ENCODE measurements at places on chromosomes 16 and 17.

- no peak for DNase-seq
Measured at GRCh38 chr16:80580109-80580832, 39.5 kb downstream of the DYNLRB2 start.

- no peak for DNase-seq
Measured at GRCh38 chr16:23724096-23724784, 11.2 kb upstream of the ERN2 start.

DNA sequence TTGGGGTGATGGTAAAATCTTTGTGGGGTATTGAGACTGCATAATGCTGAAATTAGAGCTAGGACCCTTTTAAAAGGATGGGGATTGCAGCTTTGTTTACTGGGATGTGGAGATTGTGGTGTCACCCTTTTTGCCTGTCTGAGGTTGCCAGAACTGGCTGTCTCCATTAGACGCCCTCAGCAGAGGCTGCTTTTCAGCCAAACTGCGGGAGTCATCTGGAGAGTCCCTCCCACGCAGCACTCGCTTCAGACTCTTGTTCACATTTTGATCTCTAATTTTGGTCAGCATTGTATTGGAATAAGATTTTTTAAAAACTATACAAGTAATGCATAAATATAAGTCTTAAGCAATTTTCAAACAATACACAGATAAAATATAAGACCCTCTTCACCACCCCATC, 27.9 kb upstream of the JPT2 start:
- no peak for DNase-seq

- no peak for DNase-seq
Measured at GRCh38 chr16:19690196-19690595, 27.8 kb downstream of the KNOP1 start.

DNA sequence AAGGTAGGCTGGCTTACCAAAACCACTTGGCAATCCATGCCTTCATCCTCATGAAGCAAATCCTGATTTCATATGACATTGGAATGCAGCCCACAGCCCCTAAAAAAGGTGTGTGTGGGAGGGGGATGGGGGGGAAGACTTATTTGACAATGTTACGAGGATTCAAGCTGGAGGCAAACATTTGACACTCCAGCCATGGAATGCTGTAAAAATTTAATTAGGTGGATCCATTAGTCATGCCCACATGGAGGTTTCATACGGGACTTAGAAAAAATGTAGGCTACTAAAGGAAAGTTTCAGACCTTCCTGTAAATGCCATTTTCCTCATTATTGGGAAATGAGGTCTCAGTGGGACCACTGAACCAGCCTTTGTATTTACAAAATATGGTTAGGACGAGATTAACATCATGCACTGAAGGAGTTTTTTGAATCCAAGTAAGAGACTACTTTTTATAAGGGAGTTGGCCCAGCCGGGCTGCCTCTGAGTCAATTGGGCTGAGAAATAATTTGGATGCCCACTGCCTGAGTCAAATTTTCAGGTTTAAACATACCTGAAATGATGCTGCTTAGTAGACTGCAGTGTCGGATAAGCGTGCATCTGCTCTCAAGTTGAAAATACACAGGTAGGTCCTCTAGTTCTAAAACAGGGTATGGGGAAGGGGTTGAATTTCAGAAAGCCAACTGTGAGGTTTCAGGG, 44.6 kb upstream of the MAF start:
- DNase-seq: no peak

DNA sequence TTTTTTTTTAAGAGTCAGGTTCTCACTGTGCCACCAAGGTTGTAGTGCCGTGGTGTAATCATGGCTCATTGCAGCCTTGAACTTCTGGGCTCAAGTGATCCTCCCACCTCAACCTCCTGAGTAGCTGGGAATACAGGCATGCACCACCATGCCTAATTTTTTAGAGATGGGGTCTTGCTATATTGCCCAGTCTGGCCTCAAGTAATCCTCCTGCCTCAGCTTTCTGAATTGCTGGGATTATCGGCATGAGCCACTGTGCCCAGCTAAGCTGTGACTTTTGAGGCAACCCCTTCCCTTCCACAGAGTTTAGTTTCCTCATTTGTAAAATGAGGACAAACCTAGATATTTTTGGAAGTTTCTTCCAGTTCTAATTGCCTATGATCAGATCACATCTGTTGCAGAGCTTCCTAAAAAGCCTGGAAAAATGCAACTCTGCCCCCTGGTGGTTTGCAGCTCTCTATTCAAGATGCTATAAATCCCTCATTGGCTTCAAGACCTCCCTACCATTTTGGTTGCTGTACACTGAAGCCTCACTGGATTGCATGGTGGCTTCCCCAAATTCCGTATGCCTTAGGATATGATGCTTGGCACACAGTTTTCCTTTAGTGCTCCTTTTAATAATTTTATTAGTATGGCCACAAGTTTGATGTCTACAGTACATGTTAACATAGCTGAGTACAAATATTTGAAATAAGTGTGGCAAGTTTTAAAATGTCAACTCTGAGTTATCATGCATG, 19.3 kb downstream of the GDE1 start:
- DNase-seq: peak; percentile 26

DNA sequence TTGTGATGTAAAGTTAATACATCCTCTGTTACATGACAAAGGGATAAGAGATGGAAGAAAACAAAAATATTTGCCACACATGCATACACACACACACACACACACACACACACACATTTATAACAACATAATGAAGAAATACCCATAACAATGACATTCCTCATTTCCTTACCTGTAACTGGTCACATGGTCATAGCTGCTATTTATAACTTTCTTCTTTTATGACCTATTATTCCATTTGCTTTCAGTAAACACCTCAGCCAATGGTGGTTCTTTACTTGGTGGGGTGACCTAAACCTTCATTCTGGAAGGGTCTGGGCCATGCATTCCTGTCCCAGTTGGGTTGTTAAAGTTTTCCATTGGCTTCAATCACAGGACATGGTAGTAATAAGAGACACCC, 5.3 kb downstream of the MT2A start:
- no peak for DNase-seq

GRCh38 chr16:84947022-84947421, 64.3 kb downstream of the ZDHHC7 start:
- DNase-seq: no peak

- no peak for DNase-seq
Measured at GRCh38 chr16:7517496-7517895, 184.9 kb downstream of the RBFOX1 start.

DNA sequence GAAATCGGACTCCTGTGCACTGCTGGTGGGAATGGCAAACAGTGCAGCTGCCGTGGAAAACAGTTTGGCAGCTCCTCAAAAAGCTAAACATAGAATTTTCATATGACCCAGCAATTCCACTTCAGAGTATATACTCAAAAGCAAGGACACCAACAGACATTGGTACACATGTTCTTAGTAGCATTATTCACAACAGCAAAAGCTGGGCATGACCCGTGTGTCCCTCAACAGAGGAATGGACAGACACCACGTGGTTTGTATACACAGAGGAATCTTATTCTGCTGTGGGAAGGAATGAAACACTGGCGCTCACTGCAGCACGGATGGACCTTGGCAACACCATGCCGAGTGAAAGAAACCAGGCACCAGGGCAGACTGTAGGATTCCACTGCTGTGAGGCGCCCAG, 16.0 kb downstream of the NPTX1 start:
- no peak for DNase-seq

DNA sequence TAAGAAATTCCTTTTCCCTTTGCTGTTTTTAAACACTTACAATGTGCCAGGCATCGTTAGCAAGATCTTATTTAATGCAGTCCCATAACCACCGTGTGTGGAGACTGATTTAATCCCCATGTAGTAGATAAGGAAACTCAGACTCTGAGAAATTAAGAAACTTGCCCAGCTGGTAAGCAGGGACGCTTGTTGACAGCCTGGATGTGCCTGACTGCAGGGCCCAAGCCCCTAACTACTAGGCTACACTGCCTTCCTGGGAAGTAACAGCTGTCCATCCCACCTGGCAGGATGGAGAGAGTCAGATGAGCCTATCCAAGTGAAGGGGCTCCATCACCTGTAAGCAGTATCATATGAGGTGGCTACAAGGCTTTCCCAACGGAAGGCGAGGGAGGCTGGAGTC, 23.1 kb downstream of the CDK5RAP3 start:
- DNase-seq: no peak

GRCh38 chr16:86181526-86181925, 282.6 kb downstream of the IRF8 start:
- DNase-seq: no peak

- DNase-seq: no peak
Measured at GRCh38 chr17:82302991-82303943, 14.1 kb downstream of the CD7 start.

GRCh38 chr17:72735592-72735991, 356.9 kb downstream of the SLC39A11 start:
- DNase-seq: no peak

DNA sequence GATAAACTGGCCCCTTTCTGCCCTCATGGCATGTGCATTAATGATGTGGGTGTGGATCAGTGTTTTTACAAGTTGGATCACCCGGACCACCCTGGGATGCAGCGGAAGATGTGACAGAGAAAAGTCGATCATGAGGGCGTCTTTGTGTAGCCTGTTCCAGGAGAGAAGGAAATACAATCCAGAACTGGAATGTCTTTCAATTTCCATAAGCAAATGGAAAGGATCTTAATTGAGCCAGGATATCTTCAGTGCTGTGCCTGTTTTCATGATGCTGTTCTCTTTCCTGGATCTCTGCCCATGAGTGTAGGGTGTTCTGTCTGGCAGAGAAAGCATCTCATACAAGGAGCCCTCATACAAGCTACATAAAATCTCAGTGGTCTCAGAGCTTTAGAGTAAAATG, 481.4 kb downstream of the XYLT1 start:
- no peak for DNase-seq

DNA sequence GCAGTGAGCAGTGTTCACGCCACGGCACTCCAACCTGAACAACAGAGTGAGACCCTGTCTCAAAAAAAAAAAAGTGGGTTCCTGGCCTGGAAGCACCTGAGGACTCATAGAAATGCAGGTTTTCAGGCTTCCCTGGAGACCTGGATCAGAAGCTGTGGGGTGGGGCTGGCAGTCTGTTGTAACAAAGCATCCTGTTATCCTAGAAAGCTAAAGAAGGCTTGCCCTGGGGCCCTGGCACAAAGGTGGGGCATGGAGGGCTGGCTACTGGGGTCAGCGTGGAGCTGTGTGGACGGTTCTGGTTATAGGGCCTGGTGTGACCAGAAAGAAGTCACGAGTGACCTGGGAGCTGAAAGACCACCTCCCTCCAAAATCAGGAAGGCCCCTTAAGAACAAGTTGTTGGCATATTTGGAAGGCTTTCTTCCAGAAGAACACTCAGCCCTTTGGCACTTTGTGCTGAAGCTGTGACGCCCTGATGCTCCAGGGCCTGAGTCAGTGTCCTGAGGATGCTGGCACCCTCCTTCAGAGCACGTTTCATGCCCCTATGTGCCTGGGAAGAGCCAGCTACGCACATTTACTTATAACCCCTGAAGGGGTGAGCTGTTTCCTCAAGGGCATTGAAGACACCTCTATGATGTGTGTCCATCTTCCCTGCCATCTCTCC, 6.2 kb downstream of the CRISPLD2 start:
- no peak for DNase-seq

DNA sequence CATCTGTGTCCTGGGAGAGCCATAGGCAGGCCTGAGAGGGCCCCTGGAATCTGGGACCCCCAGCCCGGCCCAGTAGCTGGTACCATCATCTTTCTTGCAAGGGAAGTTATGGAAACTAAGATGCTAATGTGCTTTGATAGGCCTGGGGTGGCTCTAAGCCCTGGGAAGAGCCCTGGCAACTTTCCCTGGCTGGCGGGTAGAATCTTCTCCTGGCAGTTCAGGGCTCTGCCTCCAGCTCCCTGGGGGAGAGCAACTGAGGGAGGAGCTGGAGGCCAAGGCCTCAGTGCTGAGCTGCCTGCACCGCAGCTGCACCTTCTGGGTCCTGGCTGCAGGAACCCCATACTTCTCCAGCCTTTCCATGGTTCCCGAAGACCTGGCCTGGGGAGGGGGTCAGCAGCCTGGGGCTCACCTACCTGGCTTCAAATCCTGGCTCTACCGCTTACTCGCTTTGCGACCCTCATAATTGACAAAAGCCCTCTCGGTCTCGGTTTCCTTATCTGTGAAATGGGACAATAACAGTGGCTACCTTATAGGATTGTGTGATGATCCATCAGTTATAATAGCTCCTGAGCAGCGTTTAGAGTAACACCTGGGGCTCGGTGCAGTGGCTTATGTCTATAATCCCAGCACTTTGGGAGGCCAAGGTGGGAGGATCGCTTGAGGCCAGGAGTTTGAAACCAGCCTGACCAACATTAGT, 333.7 kb downstream of the SEC14L1 start:
- DNase-seq: no peak

DNA sequence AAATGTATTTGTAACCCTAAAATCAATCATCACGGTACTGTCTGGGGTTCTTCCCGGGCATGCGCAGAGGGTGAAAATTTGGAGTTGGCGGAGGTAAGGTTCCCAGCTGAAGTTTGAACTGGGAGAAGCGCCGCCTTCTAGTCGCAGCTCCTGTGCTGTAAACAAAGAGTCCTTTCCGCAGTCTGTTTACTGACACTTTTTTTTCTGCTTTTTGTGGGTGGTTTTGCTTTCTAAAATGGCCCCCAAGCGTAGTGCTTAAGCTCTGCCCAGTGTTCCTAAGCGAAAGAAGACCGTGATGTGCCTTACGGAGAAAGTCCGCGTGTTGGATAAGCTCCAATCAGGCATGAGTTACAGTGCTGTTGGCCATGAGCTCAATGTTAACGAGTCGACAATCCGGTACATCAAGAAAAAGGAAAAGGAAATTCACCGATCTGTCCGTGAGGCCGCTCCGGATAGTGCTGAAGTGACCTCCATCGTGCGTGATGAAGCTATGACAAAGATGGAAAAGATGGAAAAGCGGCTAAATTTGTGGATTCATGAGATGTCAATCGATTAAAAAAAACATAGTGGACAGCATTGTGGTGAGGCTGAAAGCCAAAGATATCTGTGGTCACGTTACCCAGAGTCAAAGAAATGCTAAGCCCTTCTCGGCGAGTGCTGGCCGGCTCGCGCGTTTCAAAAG, 570 bp upstream of the CFDP1 start:
- peak; percentile 62 for DNase-seq

DNA sequence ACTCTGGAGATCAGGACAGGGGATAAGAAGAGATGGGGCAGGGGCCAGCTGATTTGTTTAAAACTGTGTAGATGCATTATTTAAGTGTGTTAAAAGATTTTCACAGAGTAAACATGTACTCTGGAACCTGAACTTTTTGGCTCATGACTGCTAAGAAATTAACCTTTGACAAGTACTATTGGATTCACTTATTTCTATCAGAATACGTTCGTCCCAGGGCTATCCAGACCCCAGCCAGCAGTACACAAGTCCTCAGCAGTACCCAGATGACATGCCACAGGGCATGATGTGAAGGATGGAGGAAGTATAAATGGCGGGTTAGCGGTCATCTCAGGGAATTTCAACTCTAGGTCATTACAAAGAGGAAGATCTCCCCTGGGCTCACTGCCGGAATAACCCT, 253.7 kb downstream of the STX8 start:
- no peak for DNase-seq

GRCh38 chr16:85420501-85421337, 192.4 kb upstream of the GSE1 start:
- no peak for DNase-seq

- DNase-seq: no peak
Measured at GRCh38 chr17:68843522-68843921, 111.7 kb downstream of the ABCA8 start.

GRCh38 chr16:48546774-48547173, 63.2 kb downstream of the N4BP1 start:
- no peak for DNase-seq

GRCh38 chr17:78107457-78107856, 21.1 kb downstream of the TMC6 start:
- no peak for DNase-seq

Measured in NCI-H524 treated with DMSO at 0.1 percent for 48 hours (cell line).